ENCODE measurements at places on chromosomes 6 and 20.

DNA sequence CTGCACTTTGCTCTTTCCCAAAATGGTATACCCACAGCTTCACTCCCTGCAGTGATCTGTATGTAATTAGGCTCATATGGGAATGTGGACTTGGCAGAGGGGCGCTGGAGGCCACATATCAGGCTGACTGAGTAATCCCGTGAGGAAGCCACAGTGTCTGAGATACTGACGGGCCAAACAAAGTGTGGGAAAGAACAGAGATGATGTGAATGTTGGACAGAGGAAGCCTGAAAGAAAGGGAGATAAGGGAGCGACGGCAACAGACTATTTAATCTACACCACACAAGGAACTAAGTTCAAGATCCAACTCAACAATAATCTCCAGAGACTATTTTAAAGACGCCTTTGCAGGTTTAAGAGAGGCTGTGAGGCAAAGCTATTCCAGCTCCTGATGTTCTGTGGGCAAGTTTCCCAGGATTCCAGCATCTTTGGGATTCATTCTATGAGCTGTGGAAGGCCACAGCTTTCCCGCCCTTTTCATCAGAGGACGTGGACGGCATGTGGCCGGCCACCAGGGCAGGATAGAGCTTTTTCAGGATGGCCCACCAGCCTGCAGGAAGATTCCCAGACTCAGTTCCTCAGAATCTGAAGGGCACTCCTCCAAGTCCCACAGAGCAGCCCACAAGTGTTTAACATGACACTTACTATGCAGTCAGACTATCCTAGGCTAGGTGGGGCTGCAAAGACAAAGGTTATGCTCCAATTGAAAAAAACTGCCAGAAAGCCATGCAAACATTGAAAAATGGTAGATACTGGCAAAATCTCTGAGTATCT is 237.5 kb downstream of the ATXN1 start:
- DNase-seq = no peak

DNA sequence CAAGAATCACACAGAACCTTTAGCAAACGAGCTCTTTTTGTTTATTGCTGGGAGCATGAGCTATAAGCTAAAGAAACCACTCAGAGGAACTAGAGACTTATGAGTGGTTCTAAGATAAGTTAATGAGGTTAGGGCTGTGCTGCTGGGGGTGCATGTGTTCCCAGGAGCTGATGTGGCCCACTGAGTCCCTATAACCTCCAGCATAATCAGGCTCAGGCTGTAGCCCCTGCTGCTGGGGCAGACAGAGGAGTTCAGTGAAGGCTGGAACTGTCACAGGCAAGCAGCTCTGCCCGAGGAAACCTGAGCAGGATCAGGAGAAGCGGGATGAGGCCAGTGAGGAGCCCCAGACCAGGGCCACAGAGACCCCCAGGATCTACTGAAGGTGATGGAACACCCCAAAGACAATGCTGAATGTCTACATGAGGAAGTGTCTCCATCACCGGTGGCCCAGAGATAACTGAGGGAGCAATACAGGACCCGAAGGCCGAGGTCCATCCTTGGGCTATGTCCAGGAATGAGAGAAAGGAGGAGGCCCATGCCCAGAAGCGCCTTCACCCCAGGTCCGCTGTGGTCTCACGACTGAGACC is 17.3 kb downstream of the TUBB2B start:
- no peak for DNase-seq

GRCh38 chr6:156928972-156929371 is 151.8 kb downstream of the ARID1B start:
- DNase-seq = no peak

DNA sequence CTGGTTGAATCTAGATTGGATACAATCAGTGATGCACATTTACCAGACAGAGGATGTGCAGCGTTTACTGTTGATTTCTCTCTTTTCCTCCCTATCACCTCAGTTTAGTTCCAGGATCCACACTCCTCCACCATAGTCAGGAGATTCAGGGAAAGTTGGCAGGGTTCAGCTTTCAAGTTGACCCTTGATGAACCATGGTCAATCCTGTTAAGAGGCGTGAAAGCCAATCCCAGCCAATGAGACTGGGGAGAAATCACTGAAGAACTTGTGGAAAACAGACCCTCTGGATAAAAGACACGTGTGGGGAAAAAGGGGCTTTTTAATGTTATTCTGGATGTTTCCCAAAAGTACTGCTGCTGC is 19.2 kb upstream of the SCP2D1 start:
- DNase-seq = no peak

DNA sequence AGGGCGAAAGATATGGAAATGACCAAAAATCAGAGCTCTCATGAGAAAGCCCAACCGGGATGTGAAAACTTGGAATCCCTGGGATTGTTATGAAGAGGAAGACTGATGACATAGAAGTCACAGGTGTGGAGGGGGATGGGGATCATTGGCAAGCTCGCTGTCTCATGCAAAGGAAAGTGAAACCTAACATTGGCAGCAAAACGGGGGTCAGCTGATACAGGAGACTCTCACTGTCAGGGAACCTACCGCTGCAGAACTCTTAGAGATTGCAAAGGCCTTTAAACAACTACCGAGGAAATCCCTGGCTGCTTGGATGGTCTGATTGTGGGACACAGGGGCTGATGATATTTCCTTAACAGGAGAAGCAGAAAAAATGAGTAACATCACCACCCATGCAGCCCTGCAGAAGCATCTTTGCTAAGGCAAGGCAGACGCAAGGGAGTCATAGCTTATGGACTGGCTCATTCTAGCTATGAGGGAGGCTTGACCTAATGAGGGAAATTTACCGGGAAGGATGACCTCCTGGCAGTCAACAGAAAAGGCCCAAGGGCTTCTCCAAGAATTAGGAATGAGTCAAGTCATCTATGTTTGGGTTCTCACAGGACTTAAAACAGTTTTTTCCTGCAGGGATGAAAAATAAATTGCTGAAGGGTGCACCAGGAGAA is 7.0 kb downstream of the MUC21 start:
- no peak for DNase-seq

DNA sequence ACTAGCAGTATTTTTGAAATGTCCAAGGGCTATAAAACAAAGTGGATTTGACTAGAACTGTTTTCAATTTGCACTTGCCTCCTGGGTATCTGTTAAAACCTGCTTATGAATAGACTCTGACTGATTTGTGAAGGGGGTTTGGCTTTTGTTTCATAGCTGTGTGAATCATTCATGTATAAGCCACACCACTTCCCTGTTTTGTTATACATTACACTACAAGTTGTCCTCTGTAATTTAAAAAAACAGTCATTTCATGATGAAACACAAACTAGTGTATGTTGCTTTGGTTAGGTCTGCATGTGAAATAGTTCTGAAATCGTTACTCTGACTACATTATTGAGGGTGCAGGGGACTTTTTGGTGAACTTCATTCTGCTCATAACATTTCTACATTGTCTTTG is 121.7 kb downstream of the NKAIN2 start:
- DNase-seq = no peak

- no peak for DNase-seq
These were observed 121.9 kb downstream of the ARID1B start for GRCh38 chr6:156899071-156899470.

Measured in GF-D8 (cell line).